ENCODE measurements at places on chromosomes 4 and X. TPM values are rescaled to one million over a fixed set of nuclear protein-coding genes. Genes with fewer than 3 reads are reported as not detected.

The FANCB gene
- 2.2 TPM for total RNA-seq

The ANOS1 gene
- 0.24 TPM for total RNA-seq

The PROM1 gene
- total RNA-seq: not detected

The BMP15 gene
- not detected for total RNA-seq

The SFRP2 gene
- total RNA-seq: 15.9 TPM

The FRAS1 gene
- total RNA-seq: 4.9 TPM

The ADGRG4 gene
- total RNA-seq: not detected

The LPAR4 gene
- under 0.01 TPM for total RNA-seq

The MAGEA2B gene
- total RNA-seq: not detected
